ENCODE measurements at places on chromosomes 3 and 15.

DNA sequence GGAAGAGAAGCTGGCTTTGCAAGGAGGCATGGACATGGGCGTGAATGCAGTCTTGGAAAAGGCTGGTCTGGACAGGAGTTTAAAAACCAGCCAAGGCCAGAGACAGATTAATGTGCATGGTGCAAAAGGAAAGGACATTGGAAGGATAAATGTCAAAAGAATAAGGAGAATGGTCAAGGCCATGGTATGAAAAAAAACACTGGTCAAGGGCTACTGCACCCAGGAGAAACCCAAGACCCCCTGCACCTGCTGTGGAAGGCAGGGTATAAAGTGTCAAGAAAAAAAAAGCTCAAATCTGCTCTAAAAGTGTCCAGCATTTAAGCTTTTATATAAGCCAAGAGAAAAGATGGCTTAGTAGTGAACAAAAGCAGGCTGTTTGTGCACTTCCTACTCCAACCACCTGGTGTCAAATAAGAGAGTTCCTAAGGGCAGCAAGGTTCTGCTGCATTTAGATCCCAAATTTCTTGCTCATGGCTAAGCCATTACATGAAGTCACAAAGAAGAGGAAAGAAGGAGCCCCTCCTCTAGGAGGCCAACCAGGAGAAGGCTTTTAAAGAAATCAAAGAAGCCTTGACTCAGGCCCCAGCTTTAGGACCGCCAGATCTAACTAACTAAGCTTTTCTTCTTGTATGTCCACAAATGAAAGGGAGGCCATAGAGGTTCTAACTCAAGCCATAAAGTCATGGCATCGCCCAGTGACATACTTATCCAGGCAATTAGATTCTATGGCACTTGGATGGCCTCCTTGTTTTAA, 16.9 kb downstream of the CCR4 start:
- DNase-seq = no peak

GRCh38 chr15:68561171-68561900, 17.5 kb upstream of the CORO2B start:
- DNase-seq = no peak

DNA sequence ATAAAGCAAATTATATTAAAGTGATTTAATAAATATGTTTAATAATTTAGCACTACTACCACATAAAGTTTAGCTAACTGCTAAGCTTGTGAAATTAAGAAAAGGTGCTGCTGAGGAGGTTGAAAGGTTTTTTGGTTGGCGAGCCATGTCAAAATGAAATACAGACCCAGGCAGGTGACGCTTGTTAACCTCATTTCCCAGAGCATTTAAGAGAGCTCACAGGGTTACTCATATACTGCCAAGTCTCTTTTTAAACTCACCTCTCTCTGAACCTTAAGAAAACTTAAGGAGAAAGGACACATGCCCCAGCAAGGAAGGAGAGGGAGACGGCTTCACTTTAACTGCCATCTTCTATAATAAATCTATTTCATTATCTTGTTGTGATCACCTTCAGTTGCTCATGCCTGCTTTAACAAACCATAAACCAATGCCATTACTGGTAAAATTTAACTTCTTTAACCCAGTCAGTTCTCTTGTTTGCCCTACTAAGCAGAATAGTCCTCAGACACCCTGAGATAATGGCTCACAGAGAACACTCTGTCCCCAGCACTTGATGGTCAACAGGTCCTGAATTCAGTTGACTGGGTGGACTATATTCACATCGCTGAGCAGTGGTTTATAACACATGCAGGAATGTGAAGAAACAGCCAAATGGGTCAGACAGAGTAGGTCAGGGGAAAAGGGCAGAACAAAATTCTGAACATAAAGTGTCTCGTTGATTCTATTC, 540.1 kb downstream of the UNC13C start:
- no peak for DNase-seq

GRCh38 chr15:39874890-39875549, 45.0 kb downstream of the GPR176 start:
- DNase-seq = no peak

GRCh38 chr3:197828-198491, 1.4 kb downstream of the CHL1 start:
- no peak for DNase-seq

DNA sequence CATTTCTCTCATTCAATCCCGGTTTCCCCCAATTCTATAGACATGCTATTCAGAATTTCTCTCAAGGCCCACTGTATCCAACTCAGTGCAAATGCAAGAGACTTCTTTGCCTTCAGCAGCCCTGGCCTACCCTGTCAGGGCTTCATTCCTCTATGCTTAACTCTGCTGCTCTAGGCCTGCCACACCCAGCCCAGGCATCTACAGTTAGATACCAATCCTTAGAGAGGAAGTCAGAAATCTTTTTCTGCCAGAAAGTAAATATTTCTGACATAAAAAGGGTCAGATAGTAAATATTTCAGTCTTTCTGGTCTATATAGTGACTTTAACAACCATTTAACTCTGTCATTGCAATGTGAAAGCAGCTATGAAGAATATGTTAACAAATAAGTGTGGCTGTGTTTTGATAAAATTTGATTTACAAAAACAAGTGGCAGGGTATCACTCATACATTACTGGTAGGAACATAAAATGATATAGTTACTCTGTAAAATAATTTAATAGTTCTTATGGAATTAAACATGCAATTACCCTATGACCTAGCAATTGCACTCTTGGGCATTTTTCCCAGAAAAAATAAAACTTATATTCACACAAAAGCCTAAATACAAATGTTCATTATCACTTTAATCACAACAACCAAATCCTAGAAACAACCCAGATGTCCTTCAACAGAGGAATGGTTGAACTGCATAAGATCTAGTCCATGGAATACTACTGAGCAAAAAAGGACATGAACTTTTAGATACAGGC, 942.0 kb downstream of the SQOR start:
- DNase-seq = no peak

GRCh38 chr3:107216711-107217110, 160.5 kb upstream of the CCDC54 start:
- no peak for DNase-seq

Measured in hindlimb muscle (tissue), 1 donor.